SK-N-SH (cell line): ENCODE measurements at places on chromosomes 11 and 22.
A peak's percentile ranks its signal among the peaks of the same experiment; 100 is the strongest.

- H3K27ac ChIP-seq, result no peak overlapping the region
- H3K4me1 ChIP-seq, result no peaks in the 10 kb centered on the region; the same call in 1 of the 2 replicates
- H3K36me3 ChIP-seq, result no peaks in the 10 kb centered on the region
- no peak for DNase-seq
- peaks cover 16% of the 10 kb centered on the region for H3K27me3 ChIP-seq
- no peak overlapping the region for H3K4me3 ChIP-seq
Measured at GRCh38 chr11:69825037-69825834, 6.0 kb upstream of the FGF3 start.

DNA sequence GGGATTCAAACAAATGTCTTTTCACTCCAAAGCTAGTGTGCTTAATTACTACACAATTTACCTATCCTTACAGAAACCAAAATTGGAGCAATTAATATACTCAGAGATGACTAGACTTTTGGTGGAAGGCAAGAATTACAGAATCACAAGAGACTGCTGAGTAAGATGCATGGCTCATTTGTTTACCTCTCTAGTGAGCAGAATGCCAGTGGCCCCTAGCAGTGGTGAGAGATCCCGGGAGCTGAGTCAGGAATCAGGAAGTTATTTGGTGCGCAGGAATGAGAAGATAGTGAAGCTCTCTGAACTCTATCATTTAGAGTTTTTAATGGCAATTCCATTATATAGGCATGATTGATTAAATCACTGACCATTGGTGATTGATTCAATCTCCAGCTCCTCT lies 188.9 kb upstream of the SESN3 start:
- H3K27ac ChIP-seq, result no peak overlapping the region
- no peaks in the 10 kb centered on the region for H3K36me3 ChIP-seq
- H3K4me1 ChIP-seq, result no peaks in the 10 kb centered on the region
- no peak overlapping the region for H3K4me3 ChIP-seq

DNA sequence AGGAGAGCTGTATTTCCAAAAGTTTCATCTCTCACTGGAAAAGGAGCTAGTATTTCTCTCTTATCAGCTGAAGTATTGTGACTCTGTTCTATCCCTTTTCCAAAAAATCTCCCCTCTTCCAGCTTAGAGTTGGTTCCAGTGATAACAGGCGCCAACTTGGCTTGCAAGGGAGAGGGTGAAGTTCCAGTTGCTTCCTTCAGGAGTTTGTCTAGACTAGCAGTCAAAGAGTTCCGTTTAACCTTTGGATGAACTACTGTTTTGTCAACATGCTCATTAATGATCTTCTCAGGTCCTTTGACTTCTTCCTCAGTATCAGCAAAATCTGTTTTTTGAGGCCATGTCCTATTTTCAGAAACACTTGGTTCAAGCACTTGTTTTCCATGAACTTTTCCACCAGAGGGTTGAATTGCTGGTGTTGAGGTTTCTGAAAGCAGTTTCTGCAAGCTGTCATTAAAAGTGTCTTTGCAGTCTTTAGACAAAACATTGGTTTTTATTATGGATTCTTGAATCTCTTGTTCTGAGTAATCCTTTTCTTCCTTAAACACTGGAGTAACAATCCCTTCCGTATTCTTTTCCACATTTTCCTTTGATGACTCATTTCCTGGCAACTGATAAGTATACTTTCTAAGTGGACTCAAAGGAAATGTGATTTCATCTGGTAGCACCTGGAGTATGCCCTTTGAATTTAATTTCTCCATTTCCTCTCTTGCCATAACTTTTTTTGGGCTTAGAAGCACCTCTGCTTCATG lies 39.7 kb upstream of the CCDC89 start:
- H3K27me3 ChIP-seq, result no peaks in the 10 kb centered on the region
- H3K4me1 ChIP-seq, result no peaks in the 10 kb centered on the region
- peak overlapping the region; percentile 59 for H3K27ac ChIP-seq
- H3K4me3 ChIP-seq, result no peak overlapping the region

- H3K36me3 ChIP-seq, result no peaks in the 10 kb centered on the region
- no peak overlapping the region for H3K4me3 ChIP-seq
- H3K27me3 ChIP-seq, result no peaks in the 10 kb centered on the region
- no peak overlapping the region for H3K27ac ChIP-seq
- DNase-seq, result no peak
- no peaks in the 10 kb centered on the region for H3K4me1 ChIP-seq
Measured at GRCh38 chr11:118002541-118003423, 16.6 kb downstream of the IL10RA start.

DNA sequence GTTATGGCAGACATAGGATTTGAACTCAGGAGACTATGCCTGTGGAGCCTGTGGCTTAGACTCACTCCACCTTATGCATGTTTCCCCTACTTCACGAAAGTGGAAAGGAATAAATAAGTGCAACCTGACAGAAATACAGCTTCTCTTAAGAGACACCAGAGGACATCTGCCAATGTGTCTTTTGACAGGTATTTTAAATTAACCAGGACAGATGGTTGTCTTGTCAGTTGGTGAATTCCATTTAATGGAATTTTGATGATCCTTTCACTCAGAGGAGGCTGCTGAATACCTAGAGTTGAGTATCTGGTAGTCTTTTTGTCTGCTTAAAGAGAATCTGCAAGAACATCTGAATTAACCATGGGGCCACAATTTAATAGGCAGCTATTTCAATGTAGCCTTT lies 46.1 kb downstream of the NELL1 start:
- H3K4me1 ChIP-seq, result no peaks in the 10 kb centered on the region; the same call in 1 of the 2 replicates
- no peak for DNase-seq
- H3K27ac ChIP-seq, result no peak overlapping the region
- H3K4me3 ChIP-seq, result no peak overlapping the region
- H3K36me3 ChIP-seq, result no peaks in the 10 kb centered on the region
- H3K27me3 ChIP-seq, result no peaks in the 10 kb centered on the region

- H3K4me3 ChIP-seq, result no peak overlapping the region
- no peaks in the 10 kb centered on the region for H3K36me3 ChIP-seq
- no peaks in the 10 kb centered on the region for H3K27me3 ChIP-seq
Measured at GRCh38 chr22:35192129-35192918, 65.0 kb upstream of the HMGXB4 start.

DNA sequence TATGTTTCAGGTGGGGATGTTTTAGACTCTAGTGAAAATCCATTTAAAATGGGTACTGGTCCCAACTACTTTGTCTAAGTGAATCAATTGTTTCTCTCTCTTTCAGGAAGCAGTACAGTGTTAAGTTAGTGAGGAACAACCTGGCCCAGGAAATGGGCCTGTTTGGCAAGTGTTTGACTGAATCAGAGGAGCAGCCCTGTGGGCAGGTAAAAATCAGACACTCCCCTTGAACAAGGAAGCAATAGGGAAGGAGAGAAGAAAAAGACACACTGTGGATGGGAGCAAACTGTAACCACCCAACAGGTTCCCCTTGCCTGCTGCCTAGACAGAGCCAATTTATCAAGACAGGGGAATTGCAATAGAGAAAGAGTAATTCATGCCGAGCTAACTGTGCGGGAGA lies 245.7 kb downstream of the C11orf87 start:
- H3K4me1 ChIP-seq, result no peaks in the 10 kb centered on the region
- DNase-seq, result no peak
- H3K4me3 ChIP-seq, result no peak overlapping the region

- H3K4me1 ChIP-seq, result no peaks in the 10 kb centered on the region
- no peak for DNase-seq
- no peaks in the 10 kb centered on the region for H3K27me3 ChIP-seq
- H3K27ac ChIP-seq, result no peak overlapping the region
Measured at GRCh38 chr11:126898802-126899201, 101.8 kb downstream of the KIRREL3 start.

DNA sequence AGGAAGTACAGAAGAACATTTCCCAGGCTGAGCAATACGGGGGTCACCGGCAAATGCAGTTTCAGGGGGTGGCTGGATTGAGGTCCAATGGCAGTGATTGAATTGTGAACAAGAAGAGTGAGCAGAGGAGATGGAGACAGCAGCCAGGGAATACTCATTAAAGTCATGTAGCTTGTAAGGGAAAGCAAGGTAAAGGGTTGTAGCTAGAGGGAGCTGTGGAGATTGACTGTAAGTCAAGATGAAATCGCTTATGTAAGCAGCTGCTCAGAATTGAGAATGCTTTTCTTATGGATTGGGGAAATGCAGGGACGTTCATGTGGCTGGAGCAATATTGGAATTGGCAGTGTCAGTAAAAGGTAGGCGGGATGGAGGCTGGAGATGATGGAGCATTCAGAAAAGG lies 111.4 kb upstream of the TBCEL start:
- DNase-seq, result peak; percentile 51
- no peak overlapping the region for H3K4me3 ChIP-seq
- no peaks in the 10 kb centered on the region for H3K27me3 ChIP-seq
- no peak overlapping the region for H3K27ac ChIP-seq

DNA sequence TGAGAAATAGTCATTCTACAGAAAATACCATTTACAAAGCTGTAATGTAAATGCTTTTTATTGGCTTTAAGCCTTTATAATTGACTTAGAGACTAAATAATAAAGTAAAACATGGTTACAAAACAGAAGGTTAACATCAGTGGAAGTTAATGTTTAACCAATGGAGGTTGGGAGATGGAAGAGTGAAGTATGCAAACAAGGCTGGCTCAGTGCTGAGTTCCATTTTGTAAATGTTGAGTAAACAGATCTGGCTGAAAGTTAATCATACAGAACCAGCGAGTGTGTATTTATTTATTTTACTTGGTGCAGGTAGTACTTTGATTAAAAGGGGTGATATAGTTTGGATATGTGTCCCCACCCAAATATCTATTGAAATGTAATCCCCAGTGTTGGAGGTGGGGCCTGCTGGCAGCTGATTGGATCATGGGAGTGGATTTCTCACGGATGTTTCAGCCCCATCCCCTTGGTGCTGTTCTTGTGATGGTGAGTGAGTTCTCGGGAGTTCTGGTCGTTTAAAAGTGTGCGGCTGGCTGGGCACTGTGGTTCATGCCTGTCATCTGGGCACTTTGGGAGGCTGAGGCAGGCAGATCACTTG lies 827.4 kb downstream of the OPCML start:
- H3K27ac ChIP-seq, result no peak overlapping the region
- DNase-seq, result no peak
- H3K27me3 ChIP-seq, result no peaks in the 10 kb centered on the region
- no peaks in the 10 kb centered on the region for H3K36me3 ChIP-seq

- no peak overlapping the region for H3K4me3 ChIP-seq
- H3K36me3 ChIP-seq, result peaks cover 3% of the 10 kb centered on the region; the same call in 1 of the 2 replicates
- H3K4me1 ChIP-seq, result peaks cover 93% of the 10 kb centered on the region; the same call in 1 of the 2 replicates
- no peaks in the 10 kb centered on the region for H3K27me3 ChIP-seq
Measured at GRCh38 chr11:118916842-118917388, 8.8 kb downstream of the BCL9L start.

- H3K4me1 ChIP-seq, result no peaks in the 10 kb centered on the region; the same call in none of the 2 replicates
- no peak overlapping the region for H3K27ac ChIP-seq
- no peak overlapping the region for H3K4me3 ChIP-seq
- H3K27me3 ChIP-seq, result no peaks in the 10 kb centered on the region
- peaks cover 8% of the 10 kb centered on the region for H3K36me3 ChIP-seq
- DNase-seq, result no peak
Measured at GRCh38 chr11:10091314-10092045, 202.5 kb downstream of the SBF2 start.

DNA sequence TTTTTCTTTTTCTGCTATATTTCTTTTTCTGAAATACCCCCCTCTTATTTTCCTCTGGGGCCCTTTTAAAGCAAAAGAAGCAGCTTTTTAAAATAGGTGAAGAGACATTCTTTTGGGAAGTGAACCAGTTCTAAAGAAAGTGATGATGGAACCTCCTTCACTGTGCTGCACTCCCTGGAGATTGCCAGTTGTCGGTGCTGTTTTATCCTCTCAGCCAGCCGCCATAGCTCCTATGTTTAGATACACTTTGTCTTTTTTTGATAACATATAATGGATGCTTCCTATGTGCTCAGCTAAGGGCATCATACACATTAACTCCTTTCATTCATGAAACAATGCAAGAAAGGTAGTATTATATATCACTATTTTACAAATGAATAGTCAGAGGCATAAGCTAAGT lies 14.0 kb downstream of the CFAP300 start:
- DNase-seq, result no peak
- H3K27ac ChIP-seq, result no peak overlapping the region
- no peaks in the 10 kb centered on the region for H3K27me3 ChIP-seq
- no peaks in the 10 kb centered on the region for H3K36me3 ChIP-seq
- H3K4me1 ChIP-seq, result no peaks in the 10 kb centered on the region

- H3K36me3 ChIP-seq, result no peaks in the 10 kb centered on the region
- DNase-seq, result no peak
- no peaks in the 10 kb centered on the region for H3K4me1 ChIP-seq
- H3K4me3 ChIP-seq, result no peak overlapping the region
- H3K27me3 ChIP-seq, result no peaks in the 10 kb centered on the region
Measured at GRCh38 chr11:17571431-17572358, 24.6 kb downstream of the OTOG start.

- H3K4me1 ChIP-seq, result peaks cover 20% of the 10 kb centered on the region; the same call in 1 of the 2 replicates
- peak overlapping the region; percentile 83 for H3K4me3 ChIP-seq
- no peaks in the 10 kb centered on the region for H3K27me3 ChIP-seq
- DNase-seq, result no peak
- H3K36me3 ChIP-seq, result peaks cover 46% of the 10 kb centered on the region
- peak overlapping the region; percentile 94 for H3K27ac ChIP-seq
Measured at GRCh38 chr11:66071381-66071801, 1.3 kb downstream of the PACS1 start.

- no peak overlapping the region; the same call in 1 of the 2 replicates for H3K4me3 ChIP-seq
- H3K36me3 ChIP-seq, result 0 out of 2 replicates have a peak, but pooled peaks cover 2% of the 10 kb centered on the region
- DNase-seq, result peak; percentile 27
- H3K27ac ChIP-seq, result peak overlapping the region; percentile 43; the same call in 1 of the 2 replicates
- H3K4me1 ChIP-seq, result no peaks in the 10 kb centered on the region
- H3K27me3 ChIP-seq, result no peaks in the 10 kb centered on the region
Measured at GRCh38 chr22:25697181-25697664, 44.8 kb upstream of the MYO18B start.

GRCh38 chr11:95102733-95103132 lies 13.1 kb downstream of the ENDOD1 start:
- no peaks in the 10 kb centered on the region for H3K36me3 ChIP-seq
- H3K27me3 ChIP-seq, result no peaks in the 10 kb centered on the region
- no peak for DNase-seq
- H3K4me1 ChIP-seq, result no peaks in the 10 kb centered on the region; the same call in 1 of the 2 replicates

DNA sequence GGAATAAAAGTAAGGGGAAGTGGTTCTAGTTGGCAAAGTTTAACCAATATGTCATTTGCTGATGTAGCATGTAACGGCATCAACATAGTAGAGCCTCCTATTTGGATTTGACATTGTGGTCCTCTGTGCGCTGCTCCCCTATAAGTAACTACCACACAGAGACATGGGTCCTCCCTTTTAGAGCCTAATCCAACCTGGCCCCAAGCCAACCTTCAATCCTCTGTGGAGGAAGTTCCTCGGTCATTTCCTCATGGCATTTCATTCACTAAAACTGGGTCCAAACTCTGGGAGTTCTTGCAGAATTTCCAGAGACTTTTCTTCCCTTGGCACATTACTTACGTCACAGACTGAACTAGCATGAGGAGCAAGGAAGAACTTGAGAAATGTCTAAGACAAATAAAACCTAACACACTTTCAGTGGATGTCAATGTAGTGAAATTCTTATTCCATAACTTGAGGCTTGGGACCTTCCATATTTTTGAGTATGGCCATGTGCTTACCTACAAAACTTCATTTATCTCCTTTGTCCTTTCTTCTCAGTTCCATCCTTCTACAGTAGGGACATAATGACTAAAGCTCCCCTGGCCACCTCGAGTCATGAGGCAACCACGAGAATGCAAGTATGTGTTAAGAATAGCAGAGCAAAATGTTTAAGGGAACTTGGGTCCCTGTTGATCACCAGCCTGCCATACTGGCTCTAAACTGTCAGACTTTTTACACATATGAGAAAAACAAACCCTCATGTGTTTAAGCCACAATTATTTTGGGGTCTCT lies 34.7 kb downstream of the MMP20 start:
- no peaks in the 10 kb centered on the region for H3K27me3 ChIP-seq
- no peak for DNase-seq
- no peaks in the 10 kb centered on the region for H3K4me1 ChIP-seq
- no peak overlapping the region for H3K27ac ChIP-seq

GRCh38 chr22:43636086-43636485 lies 176.0 kb downstream of the EFCAB6 start:
- no peak overlapping the region for H3K4me3 ChIP-seq
- H3K4me1 ChIP-seq, result no peaks in the 10 kb centered on the region
- H3K36me3 ChIP-seq, result no peaks in the 10 kb centered on the region
- H3K27ac ChIP-seq, result no peak overlapping the region
